HCT116 (cell line): ENCODE measurements at places on chromosomes 6 and 20. TPM values are rescaled to one million over a fixed set of nuclear protein-coding genes. Genes with fewer than 3 reads are reported as not detected.

DNA sequence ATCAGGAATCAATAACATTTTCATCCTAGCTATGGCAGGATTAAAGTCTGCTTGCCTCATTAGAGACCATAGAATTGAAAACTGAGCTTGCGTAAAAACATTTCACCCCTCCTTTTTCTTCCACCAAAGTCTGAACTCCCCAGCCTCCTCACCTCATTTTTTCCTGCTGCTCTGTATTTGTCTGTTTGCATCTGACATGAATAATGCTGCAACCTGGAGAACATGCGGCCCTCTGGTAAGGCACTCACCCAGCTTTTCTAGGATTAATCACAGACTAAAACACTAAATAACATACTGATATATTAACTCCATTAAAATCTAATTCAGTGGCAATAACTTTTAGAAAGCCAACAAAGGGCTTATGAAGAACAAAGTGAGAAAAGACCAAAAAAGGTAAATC lies 677.7 kb upstream of the NRSN1 start:
- no peak for DNase-seq

DNA sequence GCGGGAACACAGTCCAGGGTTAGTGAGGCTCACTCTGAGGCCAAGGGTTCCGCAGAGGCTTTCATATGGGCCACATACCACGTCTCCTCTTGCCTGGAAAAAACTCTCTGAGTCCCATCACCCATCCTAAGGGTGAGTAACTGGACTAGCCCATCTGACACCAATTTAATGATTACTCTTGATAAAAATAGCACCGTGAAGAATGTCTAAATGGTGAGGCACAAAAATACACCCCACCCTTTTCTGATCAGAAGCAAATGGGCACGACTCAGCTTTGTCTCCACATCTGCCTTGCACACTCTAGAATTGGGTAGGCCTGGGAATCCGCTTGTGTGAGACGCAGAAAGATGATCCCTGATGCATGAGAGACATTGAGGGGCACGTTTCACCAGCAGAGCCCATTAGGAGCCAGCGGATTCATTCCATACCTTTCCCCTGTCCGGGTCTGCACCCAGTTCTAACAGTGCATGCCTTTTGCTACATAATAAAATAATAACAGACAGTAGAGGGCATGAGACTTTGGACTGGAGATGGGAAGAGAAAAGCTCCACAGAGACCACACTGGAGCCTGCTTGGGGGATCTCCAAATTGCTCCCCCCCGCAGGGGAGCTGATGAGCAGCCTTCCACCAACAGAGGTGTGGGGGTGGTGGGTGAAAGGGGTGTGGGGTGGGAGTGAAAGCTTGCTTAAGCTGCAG lies 110.0 kb upstream of the KCNK16 start:
- no peak for DNase-seq

- DNase-seq, result peak; percentile 54
These were observed 734 bp downstream of the TPBG start for GRCh38 chr6:82364087-82365015.

Gene TNF
- total RNA-seq, result 0.59 TPM

GRCh38 chr6:132418235-132418965 lies 17.1 kb upstream of the MOXD1 start:
- DNase-seq, result no peak

Gene MEI4
- not detected for total RNA-seq
